ENCODE measurements at places on chromosomes 16 and 17.

GRCh38 chr17:78154903-78155811, 9.0 kb downstream of the C17orf99 start:
- no peak for DNase-seq

DNA sequence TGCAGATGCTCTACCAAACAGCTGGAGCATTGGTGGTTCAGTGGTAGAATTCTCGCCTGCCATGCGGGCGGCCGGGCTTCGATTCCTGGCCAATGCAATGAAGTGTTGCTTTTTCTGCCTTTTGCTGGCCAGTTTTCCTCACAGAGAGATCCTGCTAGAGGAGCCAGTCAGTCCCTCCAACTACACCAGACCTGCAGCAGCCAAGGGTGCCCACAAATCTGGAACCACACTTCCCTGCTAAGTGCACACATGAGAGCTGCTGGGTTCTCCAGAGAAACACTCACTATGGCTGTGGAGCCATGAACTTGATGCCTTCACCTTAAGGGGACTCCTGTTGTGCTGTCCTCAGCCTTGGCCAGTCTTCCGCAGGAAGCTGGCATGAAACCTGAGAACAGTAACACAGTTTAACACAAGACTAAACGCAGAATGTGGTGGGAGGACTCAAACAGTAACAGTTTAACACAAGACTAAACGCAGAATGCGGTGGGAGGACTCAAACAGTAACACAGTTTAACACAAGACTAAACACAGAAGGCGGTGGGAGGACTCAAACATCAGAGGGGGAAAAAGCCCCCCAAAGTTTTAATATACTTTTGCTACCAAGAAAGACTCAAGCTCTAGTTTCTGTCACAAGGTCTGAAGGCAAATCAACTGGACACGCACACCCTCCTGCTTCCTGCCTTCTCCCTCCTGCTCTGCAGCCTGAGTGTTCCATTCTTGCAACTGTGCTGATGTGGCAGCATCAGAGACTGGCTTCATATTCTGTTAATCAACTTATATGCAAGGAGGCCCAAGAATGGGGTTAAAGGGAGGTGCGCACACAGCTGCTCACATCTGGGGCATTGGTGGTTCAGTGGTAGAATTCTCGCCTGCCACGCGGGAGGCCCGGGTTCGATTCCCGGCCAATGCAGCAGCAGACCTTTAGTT, 12.0 kb downstream of the VAC14 start:
- peak; percentile 24 for DNase-seq

DNA sequence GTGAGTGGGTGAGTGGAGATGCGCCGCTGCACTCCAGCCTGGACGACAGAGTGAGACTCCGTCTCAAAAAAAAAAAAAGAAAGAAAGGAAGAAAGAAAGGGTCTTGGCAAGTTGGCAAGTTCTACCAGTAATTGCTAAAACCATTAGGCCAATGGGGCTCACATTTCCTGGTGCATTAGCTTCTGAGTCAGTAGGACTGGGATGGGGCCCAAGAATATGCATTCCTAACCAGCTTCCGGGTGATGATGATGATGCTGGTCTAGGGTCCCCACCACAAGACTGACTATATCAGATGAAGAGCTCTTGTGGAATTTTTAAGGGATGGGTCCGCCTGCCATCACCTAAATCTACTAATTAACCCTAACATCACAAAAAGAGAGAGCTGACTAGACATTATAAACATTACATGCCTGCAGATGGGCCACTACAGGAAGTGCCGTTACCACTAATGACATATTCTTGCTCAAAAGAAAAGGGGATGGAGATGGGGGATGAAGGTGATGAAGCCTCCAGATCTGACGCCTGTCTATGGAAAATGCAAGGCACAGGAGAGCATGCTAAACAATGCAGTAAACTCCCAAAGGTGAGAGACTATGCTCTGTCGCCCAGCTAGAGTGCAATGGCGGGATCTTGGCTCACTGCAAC, 13.1 kb downstream of the MYH11 start:
- DNase-seq, result no peak

DNA sequence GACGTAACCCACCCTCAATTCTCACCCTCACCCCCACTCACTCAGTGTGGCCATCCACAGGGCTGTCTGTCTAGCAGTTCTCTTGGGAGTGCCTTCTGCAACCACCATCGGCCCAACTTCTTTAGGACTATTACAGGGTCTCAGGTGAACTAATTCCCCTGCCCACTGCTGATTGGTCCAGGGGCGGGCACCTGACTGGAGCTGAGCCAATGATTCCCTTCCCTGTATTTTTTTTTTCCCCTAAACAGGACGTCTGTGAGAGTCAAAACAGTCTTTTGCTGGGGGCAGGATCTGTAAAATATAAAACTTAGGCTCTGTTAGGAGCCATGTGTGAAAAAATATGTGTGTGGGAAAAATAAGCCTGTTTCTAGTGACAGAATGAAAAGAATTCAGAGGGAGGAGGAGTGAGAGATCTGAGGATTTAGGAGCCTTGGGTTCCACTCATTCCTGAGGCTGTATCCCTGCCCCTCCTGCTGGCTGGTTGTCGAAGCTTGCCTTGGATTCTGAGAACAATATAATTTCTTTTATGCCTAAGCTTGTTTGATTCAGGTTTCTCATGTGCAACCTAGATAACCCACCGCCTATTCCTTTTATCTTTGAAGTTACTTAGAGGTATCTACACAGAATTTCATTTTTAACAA, 115.0 kb downstream of the SPACA3 start:
- no peak for DNase-seq

DNA sequence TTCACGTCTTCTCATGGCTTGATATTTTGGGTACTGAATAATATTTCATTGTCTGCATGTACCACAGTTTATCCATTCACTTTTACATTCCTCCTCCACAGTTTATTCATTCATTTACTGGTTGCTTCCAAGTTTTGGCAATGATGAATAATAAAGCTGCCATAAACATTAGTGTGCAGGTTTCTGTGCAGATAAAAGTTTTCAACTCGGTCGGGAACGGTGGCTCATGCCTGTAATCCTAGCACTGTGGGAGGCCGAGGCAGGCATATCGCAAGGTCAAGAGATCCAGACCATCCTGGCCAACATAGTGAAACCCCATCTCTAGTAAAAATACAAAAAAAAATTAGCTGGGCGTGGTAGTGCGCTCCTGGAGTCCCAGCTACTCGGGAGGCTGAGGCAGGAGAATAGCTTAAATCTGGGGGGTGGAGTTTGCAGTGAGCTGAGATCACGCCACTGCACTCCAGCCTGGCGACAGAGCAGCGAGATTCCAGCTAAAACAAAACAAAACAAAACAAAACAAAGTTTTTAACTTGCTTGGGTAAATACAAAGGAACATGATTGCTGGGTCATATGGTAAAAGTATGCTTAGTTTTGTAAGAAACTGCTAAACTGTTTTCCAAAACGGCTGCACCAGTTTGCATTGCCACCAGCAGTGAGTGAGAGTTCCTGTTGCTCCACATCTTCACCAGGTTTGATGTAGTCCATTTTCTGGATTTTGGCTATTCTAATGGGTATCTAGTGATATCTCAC, 89.5 kb downstream of the WWP2 start:
- no peak for DNase-seq

GRCh38 chr16:63596716-63597115, 1525.1 kb downstream of the CDH11 start:
- no peak for DNase-seq

GRCh38 chr17:6047966-6048365, 22.2 kb upstream of the WSCD1 start:
- no peak for DNase-seq

DNA sequence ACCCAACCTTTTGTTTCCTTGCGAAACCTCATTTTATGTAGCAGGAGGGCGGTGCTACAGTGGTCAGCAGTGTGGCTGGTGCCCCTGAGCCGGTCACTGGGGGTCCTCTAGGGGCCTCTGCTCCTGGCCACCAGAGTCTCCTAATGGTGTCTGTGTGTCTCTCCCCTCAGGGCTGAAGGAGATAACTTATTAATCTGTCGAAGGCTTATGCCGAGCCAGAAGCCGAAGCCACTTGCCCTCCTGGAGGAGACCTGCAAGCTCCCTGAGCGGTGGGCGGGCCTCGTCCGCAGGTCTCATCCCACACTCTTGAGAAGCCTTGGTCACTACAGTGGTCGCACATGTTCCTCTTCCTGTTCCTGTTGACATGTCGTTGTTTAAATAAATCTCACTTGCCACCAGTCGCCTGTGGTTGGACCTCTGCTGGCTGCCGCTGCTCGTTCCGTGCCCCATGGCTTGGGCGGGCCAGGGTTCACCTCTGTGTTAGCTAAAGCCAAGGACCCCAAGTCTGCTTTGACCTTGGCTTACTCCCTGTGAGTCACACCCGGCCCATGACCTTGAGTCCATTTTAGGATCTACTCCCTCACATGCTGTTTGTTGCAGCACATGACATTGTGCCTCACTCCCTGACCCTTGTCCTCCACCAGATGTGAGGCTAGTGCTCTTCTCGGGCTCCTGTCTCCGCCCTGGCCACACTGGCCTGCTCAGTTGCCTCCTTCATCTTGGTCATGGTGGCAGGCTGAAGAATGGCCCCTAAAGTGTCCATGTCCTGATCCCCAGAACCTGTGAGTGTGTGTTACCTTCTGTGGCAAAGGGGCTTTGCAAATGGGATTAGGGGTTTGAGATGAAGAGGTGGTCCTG, 38.7 kb upstream of the AQP8 start:
- no peak for DNase-seq

GRCh38 chr16:89918453-89919347, at the start of gene MC1R:
Gene MC1R, plus strand, starts transcription at chr16:89918862. Its CDS starts 397 bp downstream, at chr16:89919259.
- DNase-seq, result peak; percentile 80

GRCh38 chr17:38449364-38449763, 21.1 kb downstream of the ARHGAP23 start:
- peak; percentile 80 for DNase-seq

GRCh38 chr16:27772093-27772825, 222.3 kb downstream of the KATNIP start:
- no peak for DNase-seq

DNA sequence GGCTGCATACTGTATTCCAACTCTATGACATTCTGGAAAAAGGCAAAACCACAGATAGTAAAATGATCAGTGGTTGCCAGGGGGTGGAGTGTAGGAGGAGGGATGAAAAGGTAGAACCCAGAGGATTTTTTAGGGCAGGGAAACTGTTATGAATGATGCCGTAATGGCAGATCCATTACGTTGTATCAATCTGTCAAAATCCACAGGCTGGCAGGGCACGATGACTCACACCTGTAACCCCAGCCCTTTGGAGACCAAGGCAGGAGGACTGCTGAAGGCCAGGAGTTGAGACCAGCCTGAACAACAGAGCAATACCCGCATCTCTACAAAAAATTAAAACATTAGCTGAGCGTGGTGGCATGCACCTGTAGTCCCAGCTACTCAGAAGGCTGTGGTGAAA, 91.8 kb downstream of the RMI2 start:
- DNase-seq, result no peak

DNA sequence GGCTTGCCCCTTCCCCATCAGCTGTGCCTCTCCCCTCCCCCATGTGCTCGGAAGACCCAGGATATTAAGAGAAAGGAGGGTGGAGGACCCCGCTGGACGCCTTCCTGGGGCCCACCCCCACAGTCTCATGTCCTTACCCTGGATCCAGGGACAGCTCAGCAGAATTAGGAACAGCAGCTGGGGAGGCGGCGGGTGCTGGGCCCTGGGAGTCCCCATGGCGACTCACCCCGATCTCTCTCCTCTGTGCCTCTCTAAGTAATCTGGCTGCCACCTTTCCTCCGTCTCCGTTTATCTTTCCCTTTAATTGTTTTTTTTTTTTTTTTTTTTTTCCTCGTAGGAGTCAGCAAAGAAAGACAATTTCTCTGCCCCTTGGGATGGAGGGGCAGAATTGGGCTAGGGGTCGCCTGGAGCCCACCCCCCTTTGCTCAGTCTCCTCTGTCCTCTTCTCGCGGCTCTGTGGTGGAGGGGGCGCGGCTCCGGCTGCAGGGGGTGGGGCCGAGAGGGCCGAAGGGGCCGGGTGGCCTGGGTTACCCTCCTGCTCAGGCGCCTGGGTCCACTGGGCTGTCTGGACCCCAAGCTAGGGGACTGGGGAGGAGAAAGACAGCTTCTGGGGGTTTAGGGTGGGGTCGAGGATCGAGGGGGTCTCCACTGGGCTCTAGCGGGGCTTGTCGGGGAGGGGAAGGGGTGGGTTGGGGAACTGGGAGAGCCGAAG, 390 bp downstream of the SEZ6L2 start:
- DNase-seq, result peak; percentile 39

- no peak for DNase-seq
These were observed 16.6 kb downstream of the CACNA1H start for GRCh38 chr16:1169285-1170075.

- DNase-seq, result no peak
These were observed 111.7 kb upstream of the MAF start for GRCh38 chr16:79712276-79712675.

Data from ELF-1 (cell line).